Activated T-cell treated with anti-CD3 and anti-CD28 coated beads for 4 hours (primary cell): ENCODE measurements at places on chromosomes 5 and 9.

DNA sequence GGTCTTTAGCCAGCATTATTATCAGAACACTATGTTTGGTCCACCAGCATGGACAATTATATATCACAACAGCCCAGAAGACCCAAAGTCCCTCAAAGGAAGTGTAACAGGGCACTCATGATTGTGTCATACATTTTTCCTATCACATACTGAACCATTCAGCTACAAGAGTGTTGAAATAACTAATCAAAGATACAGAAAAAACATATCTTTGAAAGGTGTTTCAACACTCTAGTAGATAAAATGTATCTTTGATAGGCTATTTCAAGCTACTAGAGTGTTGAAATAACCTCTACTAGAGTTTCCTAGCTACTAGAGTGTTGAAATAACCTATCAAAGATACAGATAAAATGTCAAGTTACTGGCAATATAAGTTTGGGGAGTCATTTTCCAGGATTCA lies 545.0 kb downstream of the PRR16 start:
- DNase-seq, result no peak

GRCh38 chr9:86494644-86495111 lies 140.5 kb upstream of the TUT7 start:
- DNase-seq, result no peak

GRCh38 chr9:35548571-35548970 lies 56.5 kb upstream of the TESK1 start:
- DNase-seq, result no peak

GRCh38 chr9:14441976-14442651 lies 128.2 kb upstream of the NFIB start:
- no peak for DNase-seq

GRCh38 chr5:169653091-169653490 lies 16.0 kb downstream of the DOCK2 start:
- no peak for DNase-seq

GRCh38 chr5:95048628-95049027 lies 236.3 kb downstream of the MCTP1 start:
- no peak for DNase-seq
